ENCODE measurements at places on chromosomes 5 and 9.

- no peak for DNase-seq
Observed at GRCh38 chr5:172849606-172850453, 15.8 kb downstream of the ERGIC1 start.

DNA sequence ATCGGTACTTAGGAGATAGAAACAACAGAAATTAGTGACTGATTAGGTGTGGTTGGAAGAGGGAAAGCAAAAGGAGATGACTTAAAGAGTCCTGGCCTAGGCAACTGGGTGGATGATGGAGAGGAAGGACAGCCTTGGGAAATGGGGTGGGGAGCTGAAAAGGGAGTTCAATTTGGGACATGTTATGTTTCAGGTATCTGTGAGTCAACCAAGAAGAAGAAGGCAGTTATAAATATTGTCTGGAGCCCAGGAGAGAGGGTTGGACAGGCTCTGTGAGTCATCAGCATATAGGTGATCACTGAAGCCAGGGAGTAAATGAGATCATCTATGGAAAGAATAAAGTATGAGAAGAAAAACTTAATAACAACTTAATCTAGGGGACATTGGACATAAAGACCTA, 357.7 kb downstream of the NPR3 start:
- DNase-seq, result no peak

- no peak for DNase-seq
Observed at GRCh38 chr5:91910655-91911054, 527.5 kb upstream of the ARRDC3 start.

DNA sequence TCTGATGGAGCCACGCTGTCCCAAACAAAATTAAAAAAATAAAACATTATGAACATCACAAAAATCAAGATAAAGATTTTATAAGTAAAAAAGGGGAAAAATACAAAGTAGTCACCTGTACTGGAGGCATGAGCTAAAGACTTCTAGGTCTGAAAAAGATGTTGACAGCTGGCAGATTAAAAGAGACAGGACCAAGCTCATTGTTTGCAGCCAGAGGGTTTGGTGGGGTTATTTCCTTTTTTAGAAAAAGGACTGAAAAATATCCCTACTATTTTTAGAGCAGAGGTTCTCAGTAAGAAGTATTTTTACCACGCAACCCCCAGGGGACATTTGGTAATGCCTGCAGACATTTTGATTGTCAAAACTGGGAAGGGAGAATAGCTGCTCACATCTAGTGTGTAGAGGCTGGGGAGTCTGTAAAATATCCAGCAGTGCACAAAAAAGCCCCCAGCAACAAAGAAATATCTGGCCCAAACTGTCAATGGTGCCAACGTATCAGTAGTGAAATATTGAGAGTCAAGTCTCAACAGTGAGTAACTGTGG, 353.4 kb downstream of the TLE1 start:
- no peak for DNase-seq

- DNase-seq, result no peak
Observed at GRCh38 chr5:107217721-107218130, 453.0 kb downstream of the EFNA5 start.
